ENCODE measurements at places on chromosomes 3 and 15. TPM values are rescaled to one million over a fixed set of nuclear protein-coding genes. Genes with fewer than 3 reads are reported as not detected.

INAFM2 gene
- 13.1 TPM for total RNA-seq

DNA sequence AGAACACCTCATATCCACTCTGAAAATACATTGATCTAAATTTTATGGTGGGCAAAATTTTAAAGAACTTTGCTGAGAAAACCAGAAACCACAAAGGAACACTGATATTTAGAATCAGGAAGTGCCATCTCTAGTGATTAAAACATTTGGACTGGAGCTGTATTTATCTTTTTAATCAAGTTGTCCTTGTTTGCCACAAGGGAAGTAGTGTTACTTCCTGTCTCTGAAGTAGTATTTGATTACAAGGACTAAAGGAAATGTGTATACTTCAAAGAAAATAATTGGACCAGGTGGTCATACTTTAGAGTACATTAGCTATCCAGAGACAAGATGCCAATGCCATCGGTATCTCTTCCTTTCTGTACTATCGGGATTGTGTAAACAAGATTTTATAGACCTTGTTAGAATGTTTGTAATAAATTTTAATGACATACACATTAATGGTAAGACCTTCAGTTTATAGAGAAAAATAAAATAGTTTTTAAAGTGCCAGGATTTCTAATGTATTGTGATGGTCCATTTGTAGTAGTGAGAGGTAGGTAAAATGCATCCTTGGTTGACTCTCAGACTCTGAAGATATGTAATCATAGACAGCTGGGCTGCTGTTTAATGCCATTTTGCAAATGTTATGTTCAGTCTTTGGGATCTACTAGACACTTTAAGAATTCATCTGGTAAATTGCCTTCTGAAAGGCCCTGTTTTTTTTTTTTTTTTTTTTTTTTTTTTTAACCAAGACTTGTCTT is 131.9 kb downstream of the B3GALNT1 start:
- no peak for DNase-seq
- H3K27ac ChIP-seq, result no peak overlapping the region
- no peaks in the 10 kb centered on the region for H3K4me1 ChIP-seq
- no peaks in the 10 kb centered on the region for H3K36me3 ChIP-seq
- no peak overlapping the region for H3K4me3 ChIP-seq

CIDEC gene
- not detected for total RNA-seq

- DNase-seq, result peak; percentile 99
- H3K27ac ChIP-seq, result peak overlapping the region; percentile 97
- no peaks in the 10 kb centered on the region for H3K27me3 ChIP-seq
- no peak overlapping the region for H3K4me3 ChIP-seq
- H3K4me1 ChIP-seq, result peaks cover 33% of the 10 kb centered on the region
- H3K36me3 ChIP-seq, result no peaks in the 10 kb centered on the region
Observed at GRCh38 chr15:70799667-70800450, 36.5 kb upstream of the UACA start.

SLC51B gene
- not detected for total RNA-seq

ZNF385D gene
- total RNA-seq, result 0.28 TPM

- peak; percentile 94 for DNase-seq
- H3K4me1 ChIP-seq, result peaks cover 19% of the 10 kb centered on the region
- peak overlapping the region; percentile 81 for H3K4me3 ChIP-seq
- no peaks in the 10 kb centered on the region for H3K36me3 ChIP-seq
- no peaks in the 10 kb centered on the region for H3K27me3 ChIP-seq
Observed at GRCh38 chr3:64266065-64266931, 41.0 kb upstream of the PRICKLE2 start.

DNA sequence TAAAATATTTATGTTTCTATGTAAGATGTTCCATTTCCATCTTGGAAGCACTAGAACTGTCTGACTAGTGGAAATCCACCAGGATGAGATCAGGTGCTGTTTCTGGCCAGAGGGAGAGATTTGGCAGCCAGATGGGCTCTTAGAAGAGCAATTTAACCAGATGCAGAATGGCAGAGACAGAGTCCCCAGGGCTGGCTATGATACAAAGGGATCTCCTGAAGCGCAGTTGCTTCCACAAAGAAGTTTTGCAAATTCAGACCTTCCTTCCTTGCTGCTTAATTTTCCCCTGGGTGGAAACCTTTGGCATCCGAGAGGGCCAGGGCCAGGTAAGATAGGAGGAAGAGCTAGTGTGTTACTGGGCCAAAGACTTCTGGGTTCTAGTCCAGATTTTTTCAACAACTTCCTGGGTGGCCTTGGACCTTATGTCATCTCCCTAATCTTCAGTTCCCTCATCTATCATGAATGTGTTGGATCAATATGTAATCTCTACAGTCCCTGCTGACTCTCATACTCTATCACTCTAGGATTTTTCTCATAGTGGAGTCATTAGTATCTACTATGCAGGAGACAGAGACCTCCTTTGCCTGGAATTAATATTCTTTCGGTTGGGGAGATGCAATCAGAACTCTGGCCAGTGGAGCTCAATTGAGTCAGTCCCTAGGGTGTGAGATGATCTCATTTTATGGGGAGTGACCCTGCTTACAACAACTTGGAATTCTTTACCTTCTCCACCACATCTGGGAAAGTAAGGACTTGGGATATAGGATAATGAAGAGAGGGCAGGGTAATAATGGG is 41.1 kb upstream of the NDUFB4 start:
- DNase-seq, result no peak
- H3K4me3 ChIP-seq, result no peak overlapping the region
- H3K4me1 ChIP-seq, result peaks cover 2% of the 10 kb centered on the region
- H3K36me3 ChIP-seq, result no peaks in the 10 kb centered on the region
- peaks cover 2% of the 10 kb centered on the region for H3K27me3 ChIP-seq

P2RY12 gene
- total RNA-seq, result not detected

- H3K4me1 ChIP-seq, result no peaks in the 10 kb centered on the region
- no peak overlapping the region for H3K4me3 ChIP-seq
- no peaks in the 10 kb centered on the region for H3K27me3 ChIP-seq
- no peak overlapping the region for H3K27ac ChIP-seq
- no peaks in the 10 kb centered on the region for H3K36me3 ChIP-seq
- DNase-seq, result peak; percentile 38
Observed at GRCh38 chr3:144770915-144771351, 799.3 kb downstream of the DIPK2A start.

DNA sequence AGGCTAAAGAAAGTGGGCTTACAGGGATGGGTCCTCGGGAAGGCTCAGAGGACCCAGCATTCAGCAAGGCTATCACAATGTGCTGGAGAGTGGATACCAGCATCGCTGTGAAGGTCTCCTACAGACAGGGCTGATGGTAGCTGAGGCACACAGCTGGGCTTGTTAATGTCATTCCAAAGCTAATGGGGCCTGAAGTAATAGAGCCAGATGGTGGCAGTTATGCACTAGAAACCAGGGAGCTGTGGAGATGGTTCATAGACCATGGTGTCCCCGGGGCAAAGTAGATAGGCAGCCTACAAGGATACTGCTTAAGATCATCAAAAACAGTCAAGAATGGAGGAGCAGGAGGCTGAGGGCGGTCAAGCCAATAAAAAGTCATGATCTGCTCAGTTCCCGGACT is 24.8 kb upstream of the BOC start:
- H3K27ac ChIP-seq, result no peak overlapping the region
- no peaks in the 10 kb centered on the region for H3K36me3 ChIP-seq

TMC3 gene
- total RNA-seq, result not detected

LRRC3B gene
- not detected for total RNA-seq

GRCh38 chr3:122957707-122958689 is 69.6 kb downstream of the SEMA5B start:
- no peaks in the 10 kb centered on the region for H3K4me1 ChIP-seq
- no peak for DNase-seq
- H3K36me3 ChIP-seq, result no peaks in the 10 kb centered on the region
- peaks cover 76% of the 10 kb centered on the region for H3K27me3 ChIP-seq

DNA sequence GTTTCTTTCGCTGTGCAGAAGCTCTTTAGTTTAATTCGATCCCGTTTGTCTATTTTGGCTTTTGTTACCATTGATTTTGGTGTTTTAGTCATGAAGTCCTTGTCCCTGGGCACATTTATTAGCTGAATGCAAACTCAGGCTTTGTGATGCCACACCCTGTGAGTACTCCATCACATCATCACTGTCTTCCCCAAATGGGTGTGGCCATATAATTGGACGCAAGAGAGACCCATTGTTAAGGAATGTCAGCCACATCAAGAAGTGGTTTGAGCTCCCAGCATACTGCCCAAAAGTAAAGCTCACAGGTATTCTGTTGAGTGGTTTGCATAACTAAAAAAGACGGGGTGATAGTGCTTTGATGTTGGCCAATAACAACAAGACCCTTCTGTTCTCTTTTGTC is 245.7 kb downstream of the SV2B start:
- no peaks in the 10 kb centered on the region for H3K36me3 ChIP-seq
- H3K27ac ChIP-seq, result no peak overlapping the region
- no peaks in the 10 kb centered on the region for H3K27me3 ChIP-seq
- H3K4me3 ChIP-seq, result no peak overlapping the region
- H3K4me1 ChIP-seq, result no peaks in the 10 kb centered on the region

B3GALNT1 gene
- total RNA-seq, result 8.2 TPM

DNA sequence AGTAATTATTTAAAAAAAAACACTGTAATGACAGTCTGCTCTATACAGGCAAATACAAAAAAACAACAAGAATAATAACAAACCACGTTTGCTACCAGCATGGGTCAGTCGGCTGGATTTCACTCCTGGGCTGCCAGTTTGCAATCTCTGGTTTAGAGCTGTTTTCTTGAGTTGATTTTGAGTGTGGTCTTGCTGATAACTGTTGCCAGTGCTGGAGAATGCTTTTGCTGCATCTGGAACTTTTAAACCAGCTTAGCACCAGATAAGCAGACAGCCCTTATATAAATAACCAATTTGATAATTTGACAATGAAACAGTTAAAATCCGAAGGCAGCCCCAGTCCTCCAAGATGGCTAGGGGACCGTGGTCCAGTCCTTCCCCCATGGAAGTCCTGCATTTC is 14.0 kb upstream of the CTDSPL start:
- H3K27me3 ChIP-seq, result no peaks in the 10 kb centered on the region
- no peak for DNase-seq
- H3K4me1 ChIP-seq, result peaks cover 5% of the 10 kb centered on the region
- no peak overlapping the region for H3K4me3 ChIP-seq
- H3K36me3 ChIP-seq, result peaks cover 7% of the 10 kb centered on the region

- DNase-seq, result no peak
- no peaks in the 10 kb centered on the region for H3K4me1 ChIP-seq
- H3K27me3 ChIP-seq, result no peaks in the 10 kb centered on the region
- H3K27ac ChIP-seq, result no peak overlapping the region
- H3K36me3 ChIP-seq, result peaks cover 12% of the 10 kb centered on the region
- H3K4me3 ChIP-seq, result no peak overlapping the region
Observed at GRCh38 chr3:129878355-129878754, 15.2 kb downstream of the TMCC1 start.

NTRK3 gene
- under 0.01 TPM for total RNA-seq
